Amniotic stem cell (primary cell): ENCODE measurements at places on chromosomes 16 and 17.

DNA sequence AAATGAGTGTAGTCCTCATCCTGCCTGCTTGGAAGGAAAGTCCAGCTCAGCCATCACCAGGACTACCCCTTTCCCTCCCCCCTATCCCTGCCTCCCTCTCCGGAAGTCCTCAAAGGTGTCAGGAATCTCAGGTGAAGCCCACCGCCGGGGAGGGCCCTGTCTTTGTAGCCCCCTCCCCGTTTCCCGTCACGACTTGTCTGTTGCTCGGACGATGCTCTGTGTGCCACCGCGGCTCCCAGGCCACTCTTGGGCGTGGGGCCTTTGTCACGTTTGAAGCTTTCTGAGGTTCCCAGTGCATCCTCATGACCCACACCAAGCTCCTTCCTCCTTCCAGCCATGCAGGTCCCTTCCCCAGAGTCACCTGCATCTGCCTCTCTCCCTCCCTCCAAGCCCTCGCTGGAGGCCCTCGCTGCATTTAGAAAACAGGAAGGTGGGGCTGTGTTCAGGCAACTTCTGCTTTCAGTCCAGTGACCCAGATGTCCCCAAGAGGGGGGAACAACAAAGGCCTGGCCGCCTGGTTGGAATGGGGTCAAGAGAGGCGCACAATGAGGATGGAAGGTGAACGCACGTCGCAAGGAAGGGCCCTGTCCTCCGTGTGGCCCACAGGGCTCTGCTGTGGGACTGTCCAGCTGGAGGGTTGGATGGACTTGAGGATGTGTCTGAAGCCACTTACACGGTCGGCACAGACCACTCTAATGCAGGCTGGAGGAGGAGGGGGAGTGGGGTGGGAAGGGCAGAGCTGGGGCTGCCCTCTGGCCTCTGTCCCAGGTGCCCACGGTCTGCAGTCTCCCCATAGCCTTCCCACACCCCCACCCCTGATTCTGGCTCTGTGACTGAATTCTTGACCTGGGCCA lies 59.9 kb downstream of the OR1D5 start:
- no peak for DNase-seq

DNA sequence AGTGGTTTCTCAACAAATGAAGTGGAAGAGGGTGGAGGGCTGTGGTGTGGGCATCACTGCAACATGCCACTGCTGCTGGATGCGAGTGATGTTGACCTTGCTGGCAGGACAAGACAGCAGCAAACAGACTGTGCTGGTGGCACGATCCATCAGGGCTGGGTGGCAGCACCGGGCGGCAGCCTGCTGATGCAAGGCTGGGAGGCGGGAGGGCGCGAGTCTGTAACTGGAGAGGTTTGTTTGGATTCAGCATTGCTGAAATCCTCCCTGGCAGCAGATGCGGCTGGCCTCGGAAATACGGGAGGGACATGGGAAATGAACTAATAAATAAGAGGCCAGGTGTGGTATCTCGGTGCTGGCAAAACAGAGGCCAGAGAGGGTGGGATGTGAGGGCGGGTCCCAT lies 224.2 kb downstream of the ENGASE start:
- no peak for DNase-seq

GRCh38 chr17:45293413-45294211 lies 23.2 kb downstream of the MAP3K14 start:
- peak; percentile 65 for DNase-seq

DNA sequence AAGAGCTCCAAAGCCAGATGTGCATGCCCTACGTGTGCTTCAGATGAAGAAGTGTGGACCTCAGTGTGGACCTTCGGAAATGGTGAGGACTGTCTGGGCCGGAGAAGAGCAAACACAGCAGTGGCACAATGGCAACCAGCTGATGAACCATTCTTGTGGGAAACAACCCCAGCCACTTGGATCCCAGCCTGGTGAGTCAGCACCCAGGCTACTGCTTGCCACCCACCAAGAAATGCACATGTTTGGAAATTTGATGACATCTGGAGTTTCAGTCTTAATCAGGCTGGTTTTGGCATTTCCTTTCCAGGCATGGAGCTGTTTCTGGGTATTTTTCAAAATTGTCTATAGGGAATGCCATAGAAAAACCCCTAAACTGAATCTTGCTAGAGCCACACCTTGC lies 42.7 kb downstream of the DYNLRB2 start:
- no peak for DNase-seq

- no peak for DNase-seq
These were observed 14.8 kb downstream of the MPRIP start for GRCh38 chr17:17057057-17057551.

DNA sequence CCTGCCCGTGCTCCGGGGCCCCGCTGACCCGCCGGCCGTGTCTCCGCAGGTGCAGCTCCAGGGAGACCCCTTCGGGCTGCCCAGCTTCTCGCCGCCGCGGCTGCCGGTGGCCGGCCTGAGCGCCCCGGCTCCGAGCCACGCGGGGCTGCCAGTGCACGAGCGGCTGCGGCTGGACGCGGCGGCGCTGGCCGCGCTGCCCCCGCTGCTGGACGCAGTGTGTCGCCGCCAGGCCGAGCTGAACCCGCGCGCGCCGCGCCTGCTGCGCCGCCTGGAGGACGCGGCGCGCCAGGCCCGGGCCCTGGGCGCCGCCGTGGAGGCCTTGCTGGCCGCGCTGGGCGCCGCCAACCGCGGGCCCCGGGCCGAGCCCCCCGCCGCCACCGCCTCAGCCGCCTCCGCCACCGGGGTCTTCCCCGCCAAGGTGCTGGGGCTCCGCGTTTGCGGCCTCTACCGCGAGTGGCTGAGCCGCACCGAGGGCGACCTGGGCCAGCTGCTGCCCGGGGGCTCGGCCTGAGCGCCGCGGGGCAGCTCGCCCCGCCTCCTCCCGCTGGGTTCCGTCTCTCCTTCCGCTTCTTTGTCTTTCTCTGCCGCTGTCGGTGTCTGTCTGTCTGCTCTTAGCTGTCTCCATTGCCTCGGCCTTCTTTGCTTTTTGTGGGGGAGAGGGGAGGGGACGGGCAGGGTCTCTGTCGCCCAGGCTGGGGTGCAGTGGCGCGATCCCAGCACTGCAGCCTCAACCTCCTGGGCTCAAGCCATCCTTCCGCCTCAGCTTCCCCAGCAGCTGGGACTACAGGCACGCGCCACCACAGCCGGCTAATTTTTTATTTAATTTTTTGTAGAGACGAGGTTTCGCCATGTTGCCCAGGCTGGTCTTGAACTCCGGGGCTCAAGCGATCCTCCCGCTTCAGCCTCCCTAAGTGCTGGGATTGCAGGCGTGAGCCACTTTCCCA lies 5.9 kb downstream of the CTF1 start:
- DNase-seq = peak; percentile 42

DNA sequence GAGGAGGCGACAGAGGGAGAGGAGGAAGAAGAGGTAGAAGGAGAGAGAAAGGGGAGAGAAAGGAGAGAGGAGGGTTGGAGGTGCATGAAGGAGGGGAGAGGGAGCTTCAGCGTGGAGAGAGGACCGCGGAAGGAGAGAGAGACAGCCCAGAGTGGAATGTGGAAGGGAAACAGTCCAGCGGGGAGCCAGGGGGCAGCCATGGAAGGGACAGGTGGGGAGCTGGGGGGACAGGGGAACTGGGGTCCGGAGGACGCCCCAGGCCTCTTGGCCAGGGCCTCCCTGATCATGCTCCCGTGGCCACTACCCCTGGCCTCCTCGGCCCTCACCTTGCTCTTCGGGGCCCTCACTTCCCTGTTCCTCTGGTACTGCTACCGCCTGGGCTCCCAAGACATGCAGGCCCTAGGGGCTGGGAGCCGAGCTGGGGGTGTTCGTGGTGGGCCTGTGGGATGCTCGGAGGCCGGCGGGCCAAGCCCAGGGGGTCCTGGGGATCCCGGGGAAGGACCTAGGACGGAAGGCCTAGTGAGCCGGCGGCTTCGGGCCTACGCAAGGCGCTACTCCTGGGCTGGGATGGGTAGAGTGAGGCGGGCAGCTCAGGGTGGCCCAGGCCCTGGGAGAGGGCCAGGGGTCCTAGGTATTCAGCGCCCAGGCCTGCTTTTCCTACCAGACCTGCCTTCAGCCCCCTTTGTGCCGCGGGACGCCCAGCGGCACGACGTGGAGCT lies 759 bp downstream of the ASPHD1 start:
- DNase-seq = no peak

GRCh38 chr17:49018116-49018612 lies 21.0 kb downstream of the IGF2BP1 start:
- no peak for DNase-seq

DNA sequence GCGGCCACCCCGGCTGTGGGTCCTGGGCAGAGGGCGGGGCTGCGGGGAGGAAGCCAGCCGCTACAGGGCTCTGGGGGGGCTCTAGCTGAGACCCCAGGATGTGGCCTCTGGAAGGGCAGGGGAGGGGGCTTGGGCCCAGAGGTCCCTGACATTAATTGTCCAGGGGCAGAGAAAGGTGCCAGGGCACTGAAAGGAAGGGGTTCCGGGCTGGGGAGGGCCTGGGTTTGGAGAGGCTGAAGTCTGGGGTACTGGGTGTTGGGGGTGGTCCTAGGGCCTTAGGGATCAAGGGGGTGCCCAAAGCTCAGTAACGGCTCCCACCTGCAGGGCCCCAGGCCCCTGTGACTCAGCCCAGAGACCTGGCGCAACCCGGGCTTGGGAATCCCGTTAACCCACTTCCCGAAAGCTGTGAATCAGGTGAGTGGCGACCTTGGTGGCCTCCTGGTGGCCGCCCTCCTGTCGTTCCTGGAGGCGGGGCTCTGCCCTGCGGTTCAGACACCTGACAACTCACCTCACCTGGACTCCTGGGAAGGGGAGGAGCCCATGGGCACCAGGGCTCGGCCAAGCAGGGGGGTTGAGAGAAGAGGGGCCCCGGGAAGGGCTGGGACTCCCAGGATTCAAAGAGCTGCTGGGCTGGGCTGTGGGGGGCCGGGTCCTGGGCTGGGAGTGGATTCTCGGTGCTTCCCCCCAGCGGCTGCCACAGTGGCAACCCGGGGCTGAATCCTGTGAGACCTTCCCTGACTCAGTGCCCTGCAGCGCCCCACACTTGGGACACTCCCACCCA lies 465 bp upstream of the PRSS22 start:
- DNase-seq = no peak

- no peak for DNase-seq
These were observed 42.3 kb upstream of the ZNF750 start for GRCh38 chr17:82881900-82882714.

DNA sequence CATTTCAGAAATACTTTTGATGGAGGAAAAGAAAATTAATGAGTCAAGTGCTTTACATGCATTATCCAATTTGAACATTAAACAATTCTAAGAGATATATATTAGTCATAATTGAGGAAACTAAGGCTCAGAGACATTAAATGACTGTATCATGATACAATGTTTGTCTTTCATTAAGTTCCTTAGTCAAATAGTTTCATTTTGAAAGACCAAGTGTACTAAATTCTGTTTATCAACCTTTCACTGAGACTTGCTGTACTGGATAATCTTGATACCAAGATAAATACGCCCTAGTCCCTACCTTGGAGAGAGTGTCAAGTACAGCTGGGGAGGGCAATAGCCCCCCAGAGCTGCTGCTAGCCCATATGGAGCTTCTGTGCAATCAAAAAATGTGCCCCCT lies 24.2 kb downstream of the TOM1L2 start:
- DNase-seq = no peak

DNA sequence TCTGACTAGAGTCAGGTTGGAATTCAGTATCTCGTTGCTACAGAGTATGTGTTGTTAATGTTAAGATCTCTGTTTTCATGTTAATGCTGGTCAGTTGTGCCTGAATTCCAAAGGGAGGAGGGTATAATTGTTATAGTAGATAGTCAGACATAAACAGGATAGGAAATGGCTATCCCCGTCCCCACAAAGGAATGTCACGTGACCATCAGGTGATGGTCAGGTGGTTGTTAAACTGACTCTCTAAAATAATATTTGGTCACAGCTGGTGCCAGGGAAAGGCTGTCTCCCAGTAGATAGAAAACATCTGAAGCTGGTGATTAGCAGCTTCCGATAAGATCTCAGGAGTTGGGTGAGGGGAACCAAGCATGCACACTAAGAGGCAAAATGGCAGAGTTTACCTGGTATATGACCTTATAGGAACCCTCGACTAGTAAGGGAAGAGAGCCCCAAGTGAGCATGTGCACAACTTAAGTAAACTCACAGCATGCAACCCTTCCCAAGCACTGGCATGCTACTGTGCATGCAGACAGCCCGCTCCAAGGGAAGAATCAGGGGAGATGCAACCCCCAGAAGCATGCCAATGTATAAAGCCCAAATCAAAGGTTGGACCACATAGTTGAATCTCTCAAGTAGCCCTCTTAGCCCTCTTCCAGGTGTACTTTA lies 27.4 kb upstream of the SLC6A2 start:
- DNase-seq = no peak

DNA sequence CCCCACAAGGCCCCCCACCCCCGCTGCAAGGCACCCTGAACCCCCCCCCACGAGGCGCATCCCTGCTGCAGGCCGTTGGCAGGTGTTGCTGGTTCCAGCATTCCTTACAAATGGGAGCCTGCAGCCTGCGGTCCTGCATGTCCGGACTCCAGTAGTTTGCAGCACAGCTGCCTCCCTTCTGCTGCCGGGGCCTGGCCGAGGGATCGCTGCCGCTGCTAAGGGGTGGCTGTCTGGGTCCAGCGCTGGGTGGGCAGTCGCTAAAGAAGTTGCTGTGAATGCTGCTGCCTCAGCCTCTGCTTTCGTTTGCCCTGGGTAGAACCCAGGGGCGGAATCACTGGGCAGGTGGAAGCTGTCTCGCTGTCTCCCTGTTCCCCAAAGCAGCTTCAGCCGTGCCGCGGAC lies 11.8 kb downstream of the UTS2R start:
- no peak for DNase-seq

DNA sequence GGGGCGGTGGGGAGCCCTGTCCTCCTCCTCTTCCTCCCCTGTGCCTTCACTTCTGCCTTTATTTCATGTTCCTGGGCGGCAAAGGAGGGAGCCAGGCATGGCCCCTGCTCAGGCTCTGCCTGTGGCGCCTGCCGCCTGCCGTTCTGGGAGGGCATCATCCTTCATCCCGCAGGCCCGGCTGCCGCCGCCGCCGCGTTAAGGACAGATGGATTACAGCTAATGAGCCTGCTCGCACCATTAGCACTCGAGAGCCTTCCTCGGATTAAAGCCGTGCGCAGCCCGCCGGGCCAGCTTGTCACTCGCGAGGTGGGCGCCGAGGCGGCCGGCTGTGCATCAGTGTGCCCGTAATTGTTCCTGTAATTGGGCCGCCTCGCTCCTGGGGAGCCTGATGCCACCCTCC lies 127.7 kb upstream of the GSE1 start:
- DNase-seq = no peak
